ENCODE measurements at places on chromosomes 11 and 22.
A peak's percentile ranks its signal among the peaks of the same experiment; 100 is the strongest.

DNA sequence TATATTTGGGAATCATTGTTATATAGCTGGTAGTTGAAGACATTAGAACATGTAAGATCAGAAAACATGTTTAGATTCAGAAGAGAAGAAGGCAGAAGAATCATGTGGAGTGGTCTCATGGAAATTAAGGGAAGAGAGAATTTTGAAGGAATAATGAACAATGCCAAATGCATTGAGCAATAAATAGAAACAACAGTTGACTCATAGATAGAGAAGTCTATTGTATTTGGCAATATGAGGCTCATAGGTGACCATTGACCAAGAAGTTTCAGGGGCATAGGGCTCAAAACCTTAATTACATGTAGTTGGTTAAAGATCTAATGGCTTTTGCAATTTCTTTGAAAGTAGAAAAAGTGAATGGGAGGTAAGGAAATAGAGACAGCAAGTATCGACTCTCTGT is 123.9 kb downstream of the PAX6 start:
- H3K4me1 ChIP-seq: no peaks in the 10 kb centered on the region
- DNase-seq: no peak
- no peaks in the 10 kb centered on the region for H3K27me3 ChIP-seq

DNA sequence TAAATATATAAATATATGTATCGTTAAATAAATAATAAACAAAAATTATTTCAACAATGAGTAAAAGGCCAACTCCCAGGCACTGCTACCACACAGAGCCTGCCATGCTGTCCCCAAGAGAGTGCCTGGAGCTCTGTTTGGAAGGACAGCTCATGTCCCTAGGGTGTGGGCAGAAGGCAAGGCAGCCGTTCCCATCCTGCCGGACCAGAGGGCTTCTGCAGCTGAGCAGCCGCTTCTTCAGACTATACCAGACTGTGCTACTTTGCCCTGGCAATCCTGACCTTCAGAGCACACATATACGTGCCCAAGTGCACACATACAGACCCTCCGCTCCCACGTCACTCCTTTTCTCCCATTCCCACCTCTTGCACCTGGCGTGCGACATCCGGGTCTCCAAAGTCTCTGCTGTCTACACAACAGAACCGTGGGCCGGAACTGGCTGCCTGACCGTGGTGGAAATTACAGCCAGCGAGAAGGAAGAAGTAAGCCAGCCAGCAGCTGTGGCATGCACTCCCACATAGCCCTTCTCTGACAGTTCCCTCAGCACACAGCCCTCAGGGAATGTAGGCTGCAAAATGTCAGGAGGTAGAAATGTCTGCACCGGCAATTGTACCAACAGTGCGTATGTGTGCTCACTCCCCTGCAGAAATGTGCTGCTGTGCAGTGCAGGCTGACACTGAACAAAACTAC is 24.0 kb downstream of the PAX6 start:
- H3K27me3 ChIP-seq: no peaks in the 10 kb centered on the region
- no peak overlapping the region for H3K27ac ChIP-seq
- no peak for DNase-seq

- H3K36me3 ChIP-seq: no peaks in the 10 kb centered on the region
- no peak for DNase-seq
- H3K27me3 ChIP-seq: peaks cover 62% of the 10 kb centered on the region
- no peak overlapping the region for H3K27ac ChIP-seq
- no peaks in the 10 kb centered on the region for H3K4me1 ChIP-seq
Observed at GRCh38 chr11:133992121-133992520, 35.4 kb upstream of the IGSF9B start.

- H3K4me1 ChIP-seq: peaks cover 26% of the 10 kb centered on the region
- H3K36me3 ChIP-seq: no peaks in the 10 kb centered on the region
- H3K27me3 ChIP-seq: peaks cover 37% of the 10 kb centered on the region
- H3K27ac ChIP-seq: no peak overlapping the region
- H3K4me3 ChIP-seq: no peak overlapping the region
Observed at GRCh38 chr22:50477923-50478322, 3.1 kb upstream of the SBF1 start.

DNA sequence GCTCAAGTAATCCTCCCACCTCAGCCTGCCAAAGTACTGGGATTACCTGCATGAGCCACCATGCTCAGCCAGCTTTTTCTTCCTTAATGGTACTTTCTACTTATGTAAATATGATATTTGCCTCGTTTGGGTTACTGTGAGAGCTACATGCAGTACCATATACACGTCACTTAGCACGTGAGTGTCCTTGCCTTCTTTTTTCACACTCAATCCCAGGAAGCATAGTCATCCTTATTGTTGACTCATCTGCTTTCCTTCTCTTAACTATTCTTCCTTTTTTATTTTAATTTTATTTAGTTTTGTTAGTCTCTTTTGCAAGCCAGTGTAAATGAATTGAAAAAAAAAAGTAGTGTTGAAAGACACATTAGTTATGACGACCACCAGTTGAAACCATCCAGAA is 205.9 kb downstream of the HIPK3 start:
- no peaks in the 10 kb centered on the region for H3K36me3 ChIP-seq
- no peak for DNase-seq
- peaks cover 50% of the 10 kb centered on the region for H3K27me3 ChIP-seq
- no peak overlapping the region for H3K4me3 ChIP-seq
- H3K27ac ChIP-seq: no peak overlapping the region

- H3K4me3 ChIP-seq: no peak overlapping the region
- DNase-seq: no peak
- H3K36me3 ChIP-seq: peaks cover 3% of the 10 kb centered on the region
Observed at GRCh38 chr11:66847461-66848232, 4.4 kb downstream of the RCE1 start.

GRCh38 chr11:47383071-47383470 is 4.7 kb upstream of the SPI1 start:
- no peaks in the 10 kb centered on the region for H3K4me1 ChIP-seq
- no peak overlapping the region for H3K4me3 ChIP-seq
- H3K36me3 ChIP-seq: no peaks in the 10 kb centered on the region
- DNase-seq: no peak

GRCh38 chr11:35714882-35715627 is 52.5 kb downstream of the TRIM44 start:
- H3K36me3 ChIP-seq: no peaks in the 10 kb centered on the region
- H3K4me1 ChIP-seq: no peaks in the 10 kb centered on the region
- DNase-seq: no peak
- no peak overlapping the region for H3K4me3 ChIP-seq
- no peaks in the 10 kb centered on the region for H3K27me3 ChIP-seq
- no peak overlapping the region for H3K27ac ChIP-seq

DNA sequence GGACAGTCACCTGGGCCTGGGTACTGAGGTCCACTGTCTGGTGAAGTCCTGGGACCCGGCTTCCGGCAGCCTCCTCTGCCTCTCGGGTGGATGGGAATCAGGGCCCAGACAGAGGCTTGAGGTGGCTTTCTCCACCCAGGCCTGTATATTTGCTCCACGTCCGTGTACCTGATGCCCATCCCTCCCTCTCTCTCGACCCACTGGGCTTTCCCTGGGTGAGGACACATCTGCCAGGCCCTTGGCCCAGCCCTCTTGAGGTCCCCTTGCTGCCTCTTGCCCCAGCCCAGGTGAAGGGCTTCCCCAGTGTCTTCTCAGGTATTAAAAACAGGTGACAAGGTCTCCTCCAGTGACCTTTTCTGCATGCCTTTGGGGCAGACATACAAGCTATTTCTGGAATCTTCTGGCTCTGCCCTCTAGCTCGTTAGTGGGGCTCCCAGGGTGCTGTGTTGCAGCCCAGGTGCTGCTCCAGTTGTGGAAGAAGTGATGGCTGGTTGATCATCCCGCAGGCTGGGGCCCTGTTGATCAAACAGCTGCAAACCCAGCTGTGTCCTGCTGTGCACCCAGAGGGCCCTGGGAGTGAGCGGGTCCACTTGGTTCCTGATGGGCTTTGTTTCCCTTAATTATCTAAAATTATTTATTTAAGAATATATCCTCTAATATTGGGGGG is 25.5 kb upstream of the ACR start:
- H3K27me3 ChIP-seq: peaks cover 14% of the 10 kb centered on the region
- no peaks in the 10 kb centered on the region for H3K4me1 ChIP-seq
- no peak overlapping the region for H3K4me3 ChIP-seq
- H3K36me3 ChIP-seq: peaks cover 16% of the 10 kb centered on the region
- DNase-seq: no peak

- H3K4me1 ChIP-seq: peaks cover 33% of the 10 kb centered on the region
- H3K27ac ChIP-seq: no peak overlapping the region
- no peaks in the 10 kb centered on the region for H3K36me3 ChIP-seq
- H3K27me3 ChIP-seq: peaks cover 16% of the 10 kb centered on the region
Observed at GRCh38 chr11:6315811-6316425, 4.4 kb downstream of the CAVIN3 start.

DNA sequence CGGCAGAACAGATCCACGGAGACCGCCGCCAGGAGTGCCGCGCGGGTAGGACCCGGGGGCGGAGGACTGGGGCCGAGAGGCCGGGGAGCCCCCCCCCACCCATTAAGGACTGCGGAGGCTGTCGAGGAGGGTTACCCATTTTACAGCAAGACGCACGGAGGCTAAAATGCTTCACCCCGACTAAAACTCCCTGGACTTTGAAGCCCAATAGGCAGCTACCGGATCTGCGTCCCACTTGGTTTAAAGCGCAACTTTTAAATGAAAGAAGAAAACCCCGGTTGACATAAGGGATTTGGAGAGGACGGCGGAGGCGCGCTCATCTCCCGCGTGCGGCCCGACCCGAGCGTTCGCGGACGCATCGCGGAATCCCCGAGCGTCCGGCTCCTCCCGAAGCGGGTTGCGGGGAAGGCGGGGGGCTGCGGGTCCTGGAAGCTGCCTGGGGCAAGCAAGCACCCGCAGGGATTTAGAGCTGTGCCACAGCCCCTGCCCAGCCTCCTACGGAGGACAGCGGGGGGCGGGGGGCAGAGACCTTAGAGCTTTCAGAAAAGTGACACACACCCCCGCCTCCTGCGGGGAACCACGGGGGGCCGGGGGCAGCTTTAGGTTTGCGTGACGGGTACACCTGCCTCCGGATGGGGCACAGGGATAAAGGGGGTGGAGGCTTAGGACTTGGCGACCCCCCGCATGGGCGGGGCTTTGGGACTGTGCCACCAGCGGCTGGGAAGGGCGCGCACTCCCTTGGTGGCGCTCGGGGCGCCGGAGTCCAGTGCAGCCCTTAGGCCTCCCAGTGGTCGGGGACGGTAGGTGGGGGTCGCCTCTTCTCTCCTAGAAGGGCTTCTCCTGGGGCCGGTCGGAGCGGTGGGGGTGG is 760 bp upstream of the CELSR1 start:
- no peak for DNase-seq
- peaks cover 17% of the 10 kb centered on the region for H3K4me1 ChIP-seq
- peaks cover 16% of the 10 kb centered on the region for H3K36me3 ChIP-seq
- H3K27me3 ChIP-seq: peaks cover 51% of the 10 kb centered on the region
- peak overlapping the region; percentile 60 for H3K4me3 ChIP-seq

- no peaks in the 10 kb centered on the region for H3K27me3 ChIP-seq
- H3K36me3 ChIP-seq: peaks cover 15% of the 10 kb centered on the region
- no peak for DNase-seq
- no peak overlapping the region for H3K4me3 ChIP-seq
- H3K27ac ChIP-seq: peak overlapping the region; percentile 30
Observed at GRCh38 chr22:20940186-20940651, 23.0 kb downstream of the CRKL start.

DNA sequence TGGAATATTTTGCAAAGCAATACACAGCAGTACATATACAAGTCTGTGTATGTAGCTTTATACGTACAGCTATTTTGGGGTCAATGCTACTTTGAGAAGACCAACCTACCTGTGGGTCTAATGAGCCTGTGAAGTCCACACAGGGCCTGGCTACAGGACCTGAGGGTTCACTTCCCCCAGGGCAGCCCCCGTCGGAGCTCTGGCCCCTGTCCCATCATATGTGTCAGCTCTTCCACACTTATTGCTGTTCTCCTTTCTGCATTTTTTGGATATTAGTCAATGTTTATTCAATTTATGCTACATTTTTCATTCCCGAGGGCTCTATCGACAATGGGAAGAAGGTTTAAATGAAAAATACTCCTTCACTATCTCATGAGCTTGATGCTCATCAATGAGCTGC is 1473.6 kb downstream of the BRD1 start:
- no peak overlapping the region for H3K4me3 ChIP-seq
- peaks cover 30% of the 10 kb centered on the region for H3K27me3 ChIP-seq
- H3K4me1 ChIP-seq: no peaks in the 10 kb centered on the region
- DNase-seq: no peak
- no peaks in the 10 kb centered on the region for H3K36me3 ChIP-seq

DNA sequence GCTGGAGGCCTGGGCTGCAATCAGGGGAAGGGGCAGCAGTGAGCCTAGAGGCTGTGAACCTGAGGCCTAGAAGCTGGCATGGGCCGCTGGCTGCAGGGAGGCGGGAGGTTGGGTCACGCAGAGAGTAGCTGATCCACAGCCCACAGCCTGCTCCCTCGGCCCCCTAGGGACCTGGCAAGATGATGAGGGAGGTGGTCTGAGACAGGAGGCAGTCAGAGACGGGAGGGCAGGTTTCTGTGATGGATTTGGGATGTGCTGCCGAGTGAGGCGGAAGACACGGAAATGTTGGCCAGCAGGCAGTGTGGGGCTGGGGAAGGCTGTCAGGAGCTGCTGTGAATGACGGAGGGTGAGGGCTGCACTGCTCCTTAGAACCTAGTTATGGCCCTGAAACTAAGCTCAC is 22.7 kb downstream of the LRFN4 start:
- no peak for DNase-seq
- no peaks in the 10 kb centered on the region for H3K36me3 ChIP-seq
- H3K27me3 ChIP-seq: no peaks in the 10 kb centered on the region
- no peak overlapping the region for H3K4me3 ChIP-seq
- H3K4me1 ChIP-seq: peaks cover 51% of the 10 kb centered on the region

DNA sequence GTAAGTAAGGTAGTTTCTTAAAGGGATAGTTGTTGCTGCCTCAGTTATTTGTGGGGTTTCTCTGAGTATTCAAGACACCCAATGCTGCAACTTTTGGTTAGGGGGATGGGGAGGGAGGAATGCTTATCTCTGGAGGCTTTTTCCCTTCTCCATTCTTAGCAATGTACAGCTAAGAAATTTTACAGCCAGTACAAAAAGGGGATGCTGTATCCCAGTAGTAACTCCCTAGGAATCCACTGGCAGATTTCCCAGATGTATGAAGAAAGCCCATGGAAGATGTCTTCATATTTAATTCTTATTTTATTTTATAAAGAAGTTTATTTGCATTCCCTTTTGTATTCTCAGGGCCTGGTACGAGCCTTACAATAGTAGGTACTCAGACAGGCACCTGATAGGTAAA is 154.8 kb downstream of the ENTHD1 start:
- no peak for DNase-seq
- H3K4me1 ChIP-seq: peaks cover under 1% of the 10 kb centered on the region
- peaks cover 39% of the 10 kb centered on the region for H3K27me3 ChIP-seq
- H3K4me3 ChIP-seq: no peak overlapping the region
- H3K27ac ChIP-seq: no peak overlapping the region
- H3K36me3 ChIP-seq: no peaks in the 10 kb centered on the region
